NCI-H1092 (cell line): ENCODE measurements at places on chromosomes 5 and 9.

DNA sequence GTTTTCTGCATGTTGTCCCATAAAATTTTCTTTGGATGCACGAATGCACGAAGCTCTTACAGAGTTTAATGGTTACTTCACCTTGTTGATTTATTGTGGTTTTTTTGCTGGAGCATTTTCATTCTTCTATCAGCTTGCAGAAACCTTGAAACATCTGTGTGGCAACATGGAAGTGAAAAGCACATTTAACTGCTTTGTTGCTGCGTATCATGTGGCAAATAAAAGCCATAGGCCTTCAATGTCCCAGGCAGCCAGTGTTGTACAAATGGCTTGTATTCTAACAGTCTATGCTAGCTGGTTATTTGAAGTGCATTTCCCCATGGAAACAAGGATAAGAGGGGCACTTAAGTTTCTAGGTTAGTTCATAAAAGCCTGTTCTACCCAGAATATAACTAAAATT is 42.5 kb upstream of the RASGRF2 start:
- DNase-seq: peak; percentile 55

DNA sequence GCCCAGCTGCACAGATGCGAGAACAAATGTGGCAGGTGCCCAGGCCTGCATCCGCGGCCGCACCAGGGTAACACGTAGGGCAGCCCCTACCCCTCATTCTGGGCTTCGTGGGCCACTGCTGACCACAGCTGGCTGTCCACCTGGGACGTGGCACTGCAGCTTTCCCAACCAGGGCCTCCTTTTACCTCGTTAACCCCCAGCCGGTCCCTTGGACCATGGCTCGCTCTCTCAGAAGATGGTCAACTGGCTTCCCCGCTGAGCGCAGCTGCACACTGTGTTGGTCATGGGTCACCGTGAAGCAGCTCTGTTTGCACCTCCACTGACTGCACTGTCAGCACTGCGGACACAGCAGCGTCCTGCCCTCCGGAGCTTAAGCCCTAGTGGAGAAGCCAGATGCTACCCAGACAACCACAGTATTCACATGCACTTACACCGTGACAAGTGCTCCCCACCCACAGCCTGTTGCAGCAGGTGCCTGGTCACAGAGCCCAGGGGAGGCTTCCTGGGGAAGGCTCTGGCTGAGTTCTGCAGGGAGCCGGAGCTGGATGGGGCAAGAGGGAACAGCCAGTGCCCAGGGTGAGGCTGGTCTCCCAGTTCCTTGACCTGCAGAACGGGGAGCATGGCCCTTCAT is 10.5 kb upstream of the PLEKHG4B start:
- DNase-seq: no peak

GRCh38 chr5:100904259-100904861 is 1.3 kb upstream of the ST8SIA4 start:
- no peak for DNase-seq

DNA sequence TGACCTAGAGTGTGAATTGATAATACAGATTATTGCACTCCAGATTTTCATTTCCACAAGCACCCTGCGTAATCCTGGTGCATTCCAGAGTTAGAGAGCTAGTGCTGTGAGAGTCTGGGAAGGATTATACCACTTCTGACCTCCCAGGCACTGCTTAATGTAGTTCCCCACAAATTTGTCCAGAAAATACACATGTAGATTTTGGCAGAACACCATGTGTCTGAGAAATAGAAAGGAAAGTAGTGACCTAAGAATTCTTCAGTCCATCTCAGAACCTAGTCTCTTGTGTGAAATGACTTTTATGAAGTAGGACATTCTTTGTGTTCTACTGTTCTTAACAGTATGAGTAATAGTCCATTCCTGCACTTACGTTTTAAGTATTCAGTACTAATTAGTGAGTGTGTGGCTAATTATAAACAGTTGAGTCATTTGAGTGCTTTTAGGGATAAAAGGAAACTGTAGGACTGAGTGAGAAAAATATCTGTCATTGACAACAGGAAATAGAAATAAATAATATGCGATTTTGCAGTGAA is 27.8 kb upstream of the PTPDC1 start:
- no peak for DNase-seq

- DNase-seq: no peak
Measured at GRCh38 chr5:169988947-169989346, 8.7 kb upstream of the INSYN2B start.
